Lower leg skin (tissue), 4 donors: ENCODE measurements at places on chromosomes 12 and 14. TPM values are rescaled to one million over a fixed set of nuclear protein-coding genes. Genes with fewer than 3 reads are reported as not detected.

The HAL gene
- total RNA-seq, result 128 TPM

The TSPAN9 gene
- 45.3 TPM for total RNA-seq

The EGLN3 gene
- total RNA-seq, result 161 TPM

The POTEM gene
- total RNA-seq, result not detected

The EIF4B gene
- 592 TPM for total RNA-seq

The IFI27 gene
- 86.3 TPM for total RNA-seq

The CCDC175 gene
- not detected for total RNA-seq
